ENCODE measurements at places on chromosomes 3 and 15.

GRCh38 chr15:32855942-32856341 lies 138.1 kb downstream of the GREM1 start:
- no peaks in the 10 kb centered on the region for H3K27me3 ChIP-seq
- H3K4me3 ChIP-seq, result no peak overlapping the region

DNA sequence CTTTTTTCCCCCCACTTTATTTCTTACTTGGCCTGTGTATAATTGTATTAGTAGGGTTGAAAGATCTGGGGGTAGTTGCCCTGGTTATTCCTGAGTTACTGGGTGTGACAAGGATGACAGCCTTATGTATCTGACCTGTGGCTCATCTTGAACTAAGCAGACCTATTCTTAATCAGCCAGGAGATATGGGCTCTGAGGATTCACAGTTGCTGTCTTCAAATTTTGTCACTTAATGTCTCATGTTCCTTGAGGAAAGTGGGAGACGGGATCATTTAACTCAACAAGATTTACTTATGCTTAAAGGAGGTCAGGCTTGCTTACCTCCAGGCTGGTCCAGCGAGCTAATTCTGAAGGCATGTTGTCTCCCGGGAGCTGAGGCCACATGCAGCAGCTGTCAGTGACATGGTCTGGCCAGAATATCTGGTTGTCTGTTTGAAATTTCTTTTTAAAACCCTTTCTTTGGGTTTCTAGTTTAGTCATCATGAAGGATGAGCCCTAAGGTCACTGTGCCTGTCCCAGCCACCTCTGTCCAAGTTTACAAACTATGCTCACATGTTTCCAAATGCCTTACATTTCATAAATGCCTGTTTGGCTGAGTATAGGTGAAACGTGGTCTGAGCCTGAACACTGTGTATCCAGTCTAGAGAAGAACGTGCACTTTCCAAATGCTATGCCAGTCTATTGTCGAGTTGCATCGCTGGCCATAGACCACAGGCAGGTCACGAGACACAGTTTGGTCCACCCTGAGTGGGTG lies 26.8 kb downstream of the LRTM1 start:
- H3K4me1 ChIP-seq, result peaks cover 9% of the 10 kb centered on the region
- peak overlapping the region; percentile 13 for H3K27ac ChIP-seq
- no peak overlapping the region for H3K4me3 ChIP-seq
- no peaks in the 10 kb centered on the region for H3K27me3 ChIP-seq
- no peaks in the 10 kb centered on the region for H3K36me3 ChIP-seq
- peak; percentile 30 for DNase-seq

DNA sequence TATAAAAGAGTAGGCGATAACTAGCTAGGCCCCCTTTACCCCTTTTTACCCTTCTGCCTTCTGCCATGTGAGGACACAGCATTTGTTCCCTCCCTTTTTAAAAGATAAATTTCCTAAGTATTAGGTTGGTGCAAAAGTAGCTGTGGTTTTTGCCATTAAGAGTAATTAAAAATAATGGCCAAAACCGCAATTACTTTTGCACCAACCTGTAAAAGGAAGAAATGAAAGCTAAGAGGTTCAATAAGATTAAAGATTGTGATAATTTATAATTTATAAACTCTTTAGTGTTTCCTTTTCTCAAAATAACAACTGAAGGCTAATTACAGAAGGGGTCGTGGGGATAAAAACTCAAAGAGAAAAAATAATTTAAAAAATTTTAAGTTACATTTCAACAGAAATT lies 283.5 kb upstream of the PDZRN3 start:
- H3K4me1 ChIP-seq, result no peaks in the 10 kb centered on the region
- H3K27me3 ChIP-seq, result no peaks in the 10 kb centered on the region
- H3K27ac ChIP-seq, result no peak overlapping the region

- no peaks in the 10 kb centered on the region for H3K27me3 ChIP-seq
- H3K27ac ChIP-seq, result no peak overlapping the region
- DNase-seq, result peak; percentile 53
- no peak overlapping the region for H3K4me3 ChIP-seq
- H3K36me3 ChIP-seq, result no peaks in the 10 kb centered on the region
Observed at GRCh38 chr3:146589899-146590508, 15.1 kb downstream of the PLSCR5 start.

- H3K4me3 ChIP-seq, result no peak overlapping the region
- DNase-seq, result no peak
- no peaks in the 10 kb centered on the region for H3K27me3 ChIP-seq
- H3K4me1 ChIP-seq, result peaks cover 20% of the 10 kb centered on the region
Observed at GRCh38 chr15:68376447-68377060, 55.4 kb downstream of the ITGA11 start.

DNA sequence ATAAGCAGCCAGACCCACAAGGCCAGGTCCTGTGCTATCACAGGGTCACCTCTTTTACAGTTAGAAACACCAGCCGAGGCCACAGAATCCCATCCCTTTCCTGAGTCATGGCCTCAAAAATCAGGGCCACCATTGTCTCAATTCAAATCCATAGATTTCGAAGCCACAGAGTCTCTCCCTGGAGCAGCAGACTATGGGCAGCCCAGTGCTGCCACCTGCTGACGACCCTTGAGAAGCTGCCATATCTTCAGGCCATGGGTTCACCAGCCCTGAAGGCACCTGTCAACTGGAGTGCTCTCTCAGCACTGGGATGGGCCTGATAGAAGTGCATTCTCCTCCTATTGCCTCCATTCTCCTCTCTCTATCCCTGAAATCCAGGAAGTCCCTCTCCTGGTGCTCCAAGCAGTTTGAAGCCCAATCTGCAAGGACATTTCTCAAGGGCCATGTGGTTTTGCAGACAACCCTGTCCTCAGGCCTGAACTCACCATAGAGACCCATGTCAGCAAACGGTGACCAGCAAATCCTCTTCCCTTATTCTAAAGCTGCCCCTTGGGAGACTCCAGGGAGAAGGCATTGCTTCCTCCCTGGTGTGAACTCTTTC lies 39.6 kb downstream of the TGM4 start:
- no peaks in the 10 kb centered on the region for H3K4me1 ChIP-seq
- peak; percentile 66 for DNase-seq
- no peak overlapping the region for H3K4me3 ChIP-seq
- H3K27me3 ChIP-seq, result no peaks in the 10 kb centered on the region
- H3K27ac ChIP-seq, result no peak overlapping the region

- H3K4me1 ChIP-seq, result peaks cover 2% of the 10 kb centered on the region
- H3K36me3 ChIP-seq, result no peaks in the 10 kb centered on the region
- H3K27ac ChIP-seq, result no peak overlapping the region
Observed at GRCh38 chr3:109188741-109189140, 52.2 kb downstream of the C3orf85 start.

DNA sequence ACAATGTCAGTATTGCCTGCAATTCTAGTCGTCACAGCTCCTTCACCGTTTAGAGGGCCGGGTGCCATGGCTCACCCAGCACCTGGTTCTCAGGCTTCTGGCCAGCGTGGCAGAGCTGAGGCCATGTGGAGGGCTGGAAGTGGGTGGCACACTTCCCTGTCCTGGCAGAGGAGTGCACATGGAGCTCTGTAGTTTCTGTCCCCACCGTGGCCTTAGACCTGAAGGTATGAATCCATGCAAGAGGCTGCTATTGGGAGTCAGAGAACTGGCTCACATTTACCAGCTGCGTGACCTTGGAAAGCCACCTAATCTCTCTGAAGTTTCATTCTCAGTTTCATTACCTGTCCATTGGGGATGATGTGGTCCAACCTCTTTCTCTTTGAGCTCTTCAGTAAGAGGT lies 22.2 kb downstream of the EPHB1 start:
- H3K4me1 ChIP-seq, result peaks cover 3% of the 10 kb centered on the region
- H3K27ac ChIP-seq, result no peak overlapping the region
- no peaks in the 10 kb centered on the region for H3K36me3 ChIP-seq
- no peak overlapping the region for H3K4me3 ChIP-seq
- H3K27me3 ChIP-seq, result no peaks in the 10 kb centered on the region

DNA sequence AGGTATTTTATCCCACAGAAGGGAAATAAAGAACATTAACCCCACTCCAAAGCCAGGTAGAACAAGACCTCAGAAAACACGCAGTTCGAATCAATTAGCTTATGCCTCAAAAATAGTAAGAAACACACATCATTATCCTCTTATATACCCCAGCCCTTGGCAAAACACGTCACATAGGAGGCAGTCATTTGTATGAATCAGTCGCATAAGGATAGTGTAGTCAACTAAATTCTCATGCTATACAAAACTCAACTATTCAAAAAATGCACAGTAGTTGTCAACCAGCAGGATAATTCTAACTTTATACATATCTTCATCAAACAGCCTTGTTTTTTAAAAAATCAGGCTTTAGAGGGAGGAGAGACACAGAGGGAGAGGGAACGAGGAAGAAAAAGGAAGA lies 298.4 kb downstream of the FOXP1 start:
- no peak overlapping the region for H3K4me3 ChIP-seq
- H3K27me3 ChIP-seq, result no peaks in the 10 kb centered on the region
- no peak for DNase-seq
- H3K4me1 ChIP-seq, result peaks cover 3% of the 10 kb centered on the region
- H3K36me3 ChIP-seq, result no peaks in the 10 kb centered on the region
- no peak overlapping the region for H3K27ac ChIP-seq

DNA sequence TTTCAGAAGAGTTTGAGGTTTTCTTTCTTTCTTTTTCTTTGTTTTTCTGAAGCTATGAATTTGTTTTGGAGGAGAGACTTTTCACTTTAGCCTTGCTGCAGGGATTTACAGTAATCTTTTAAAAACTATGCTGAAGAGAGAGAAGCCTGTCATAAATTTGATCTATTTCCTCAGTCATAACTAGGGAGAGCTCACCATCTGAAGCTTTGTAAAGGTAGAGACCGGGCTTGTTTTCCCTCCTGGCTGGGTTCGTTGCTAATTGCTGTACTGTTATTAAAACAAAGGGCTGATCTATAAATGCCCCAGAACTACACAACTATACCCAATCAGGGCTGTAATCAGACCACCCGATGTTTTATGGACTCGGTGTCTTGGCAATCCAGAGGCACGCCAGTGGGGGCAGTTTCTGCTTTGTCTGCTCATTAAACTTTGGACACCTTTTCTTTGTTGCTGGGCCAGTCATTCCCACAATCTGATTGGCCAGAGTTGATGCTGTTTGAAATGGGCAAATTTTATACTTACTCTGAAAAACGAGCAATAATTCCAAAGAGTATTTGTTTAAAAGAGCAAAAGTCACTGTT lies 164.3 kb downstream of the CACNA1D start:
- H3K36me3 ChIP-seq, result no peaks in the 10 kb centered on the region
- no peak for DNase-seq
- H3K4me3 ChIP-seq, result no peak overlapping the region
- H3K27ac ChIP-seq, result no peak overlapping the region

DNA sequence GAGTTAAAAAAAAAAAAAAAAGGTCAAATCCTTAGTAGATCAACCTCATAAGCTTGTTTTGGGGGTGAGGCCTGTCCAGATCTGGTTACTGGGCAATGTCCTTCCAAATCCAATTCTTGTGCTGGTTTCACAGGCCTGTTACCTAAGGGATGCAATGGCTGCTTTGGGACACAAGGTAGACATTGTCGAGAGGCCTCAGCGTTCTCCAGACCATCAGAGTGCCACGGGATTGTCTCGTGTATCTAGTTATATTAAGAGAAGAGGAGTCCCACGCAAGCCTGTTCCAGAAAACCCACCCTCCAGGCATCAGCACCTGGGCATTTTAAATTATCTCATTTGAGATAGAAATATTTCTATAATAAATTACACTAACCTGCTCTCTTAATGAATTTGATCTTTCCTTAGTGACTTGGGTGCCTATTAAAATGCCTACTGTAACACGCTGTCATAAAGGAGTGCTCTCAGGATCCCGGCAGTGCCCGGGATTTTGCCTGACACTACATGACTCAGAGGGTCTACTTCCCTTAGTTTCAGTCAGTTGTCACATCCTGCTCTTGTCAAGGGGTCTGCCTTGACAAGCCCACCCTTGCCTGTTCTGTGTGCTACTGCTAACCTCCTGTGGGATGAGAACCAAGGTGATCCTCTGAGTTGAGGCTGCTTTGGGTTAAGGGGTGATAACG lies 116.0 kb downstream of the LIPC start:
- H3K36me3 ChIP-seq, result peaks cover 3% of the 10 kb centered on the region
- peak overlapping the region; percentile 63 for H3K27ac ChIP-seq
- no peak for DNase-seq
- peaks cover 37% of the 10 kb centered on the region for H3K4me1 ChIP-seq
- H3K4me3 ChIP-seq, result no peak overlapping the region
- no peaks in the 10 kb centered on the region for H3K27me3 ChIP-seq

- peaks cover 13% of the 10 kb centered on the region for H3K36me3 ChIP-seq
- DNase-seq, result peak; percentile 43
- peaks cover 1% of the 10 kb centered on the region for H3K4me1 ChIP-seq
- H3K4me3 ChIP-seq, result peak overlapping the region; percentile 34
- H3K27ac ChIP-seq, result peak overlapping the region; percentile 31
Observed at GRCh38 chr3:129855832-129856419, 37.6 kb downstream of the TMCC1 start.

DNA sequence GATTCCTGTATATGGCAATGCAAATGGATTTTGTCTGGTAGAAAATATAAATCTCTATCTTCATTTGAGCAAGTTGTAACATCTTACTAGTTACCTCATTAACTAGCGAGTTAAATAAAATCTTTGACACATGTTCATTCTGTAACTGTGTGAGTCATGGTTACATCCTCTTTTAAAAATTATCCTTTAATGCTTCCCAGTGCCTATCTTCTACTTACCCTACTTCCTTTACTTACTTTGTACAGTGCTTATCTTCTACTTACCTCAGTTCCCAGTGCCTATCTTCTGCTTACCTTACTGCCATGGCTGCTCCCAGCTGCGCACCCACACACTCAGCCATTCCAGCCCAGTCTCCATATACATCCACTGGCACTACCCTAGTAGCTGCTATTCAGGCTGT lies 71.9 kb upstream of the GOLGA8B start:
- no peak for DNase-seq
- no peak overlapping the region for H3K4me3 ChIP-seq
- H3K27me3 ChIP-seq, result peaks cover 27% of the 10 kb centered on the region
- H3K36me3 ChIP-seq, result no peaks in the 10 kb centered on the region
- no peak overlapping the region for H3K27ac ChIP-seq

GRCh38 chr3:4744405-4745234 lies 234.6 kb upstream of the BHLHE40 start:
- H3K36me3 ChIP-seq, result no peaks in the 10 kb centered on the region
- peak overlapping the region; percentile 79 for H3K27ac ChIP-seq
- H3K27me3 ChIP-seq, result no peaks in the 10 kb centered on the region
- peak; percentile 74 for DNase-seq
- no peak overlapping the region for H3K4me3 ChIP-seq
- H3K4me1 ChIP-seq, result peaks cover 24% of the 10 kb centered on the region

GRCh38 chr15:83977992-83978391 lies 257.6 kb upstream of the GOLGA6L4 start:
- no peaks in the 10 kb centered on the region for H3K27me3 ChIP-seq
- H3K4me3 ChIP-seq, result no peak overlapping the region
- no peaks in the 10 kb centered on the region for H3K4me1 ChIP-seq
- no peaks in the 10 kb centered on the region for H3K36me3 ChIP-seq
- no peak for DNase-seq

DNA sequence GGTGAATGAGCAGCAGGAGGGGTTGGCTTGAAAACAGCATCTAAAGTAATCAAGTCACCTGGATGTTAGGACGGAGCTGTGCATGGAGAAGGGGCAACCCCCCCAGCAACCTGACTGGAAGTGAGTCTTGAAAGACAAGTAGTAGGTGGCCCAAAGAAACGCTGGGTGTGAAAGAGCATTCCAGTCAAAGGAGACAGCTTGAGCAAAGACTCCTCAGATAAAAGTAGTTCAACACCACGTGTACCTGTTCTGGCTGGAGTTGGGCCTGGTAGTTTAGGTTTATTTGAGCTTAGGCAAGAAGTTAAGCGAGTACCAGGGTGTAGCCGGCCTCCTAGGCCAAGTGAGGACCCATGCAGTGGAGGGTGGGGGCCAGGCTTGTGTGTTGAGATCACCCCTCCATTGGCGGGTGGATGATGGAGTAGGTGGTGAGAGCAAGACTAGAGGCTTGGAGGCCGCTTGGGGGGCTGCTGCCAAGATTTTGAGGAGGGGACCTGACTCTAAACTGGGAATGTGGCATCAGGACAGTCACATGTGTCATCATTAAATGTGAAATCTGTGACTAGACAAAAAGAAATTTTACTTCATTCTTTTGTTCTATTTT lies 61.3 kb downstream of the ABHD2 start:
- no peak overlapping the region for H3K4me3 ChIP-seq
- H3K27ac ChIP-seq, result no peak overlapping the region
- no peaks in the 10 kb centered on the region for H3K4me1 ChIP-seq
- H3K27me3 ChIP-seq, result no peaks in the 10 kb centered on the region
- no peak for DNase-seq

Measured in mesenchymal stem cell (in vitro differentiated cells and primary cell).